Naive B cell (primary cell): ENCODE measurements at places on chromosomes 5 and 9. TPM values are rescaled to one million over a fixed set of nuclear protein-coding genes. Genes with fewer than 3 reads are reported as not detected.

- no peak for DNase-seq
Observed at GRCh38 chr5:29960323-29960722, 1233.2 kb upstream of the CDH6 start.

Gene BTNL9
- polyA plus RNA-seq, result 0.73 TPM

DNA sequence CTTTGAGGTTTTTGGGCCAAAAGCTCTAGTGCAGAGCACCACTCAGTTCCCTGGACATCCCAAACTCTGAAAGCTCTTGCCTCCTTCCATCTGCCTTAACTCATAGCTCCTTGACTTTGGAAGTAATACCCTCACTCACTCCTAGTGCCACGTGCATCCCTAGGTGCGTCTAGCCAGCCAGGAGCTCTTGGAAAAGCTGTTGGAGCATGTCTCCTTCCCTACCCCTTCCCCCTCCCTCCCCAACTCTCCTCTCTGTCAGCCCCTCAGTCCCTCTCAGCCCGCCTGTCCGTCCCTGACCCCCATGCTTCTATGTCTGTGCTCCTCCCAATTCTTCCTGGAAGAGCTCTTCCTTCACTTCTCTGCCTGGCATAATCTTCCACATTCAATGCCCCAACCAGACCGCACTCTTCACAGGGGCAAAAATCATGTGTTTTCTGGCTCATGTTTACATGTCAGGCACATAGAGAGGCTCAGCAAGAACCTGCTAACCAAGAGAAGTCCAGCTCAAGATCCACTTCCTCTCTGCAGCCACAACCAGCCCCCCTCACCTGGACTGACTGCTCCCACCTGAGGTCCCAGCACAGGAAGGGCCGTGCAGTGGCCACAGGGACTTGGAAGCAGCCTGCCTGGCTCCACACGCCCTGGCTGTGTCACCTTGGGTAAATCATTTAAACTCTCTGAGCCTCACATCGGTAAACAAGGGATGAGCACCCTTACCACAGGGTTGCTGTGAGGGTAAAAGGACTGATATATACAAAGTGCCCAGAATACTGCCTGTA is 58.4 kb downstream of the WHRN start:
- DNase-seq, result no peak

DNA sequence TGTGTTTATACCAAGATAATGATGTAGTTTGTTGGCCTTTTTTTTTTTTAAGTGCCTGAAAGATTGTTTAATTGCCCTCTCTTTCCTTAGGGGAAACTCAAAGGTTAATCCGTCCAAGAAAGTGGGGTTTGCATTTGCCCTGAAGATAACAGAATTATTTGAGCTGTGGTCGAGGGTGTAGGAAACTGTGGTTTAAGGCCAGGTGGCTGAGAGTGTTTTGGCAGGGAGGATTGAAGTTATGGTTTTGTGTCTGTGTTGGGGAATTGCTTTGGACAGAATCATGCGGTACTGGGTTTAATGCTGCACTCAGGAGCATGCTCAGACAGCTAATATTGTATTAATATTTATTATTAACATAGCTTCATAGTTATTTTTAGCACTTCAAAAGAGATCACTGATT is 509.8 kb downstream of the EBF1 start:
- no peak for DNase-seq

DNA sequence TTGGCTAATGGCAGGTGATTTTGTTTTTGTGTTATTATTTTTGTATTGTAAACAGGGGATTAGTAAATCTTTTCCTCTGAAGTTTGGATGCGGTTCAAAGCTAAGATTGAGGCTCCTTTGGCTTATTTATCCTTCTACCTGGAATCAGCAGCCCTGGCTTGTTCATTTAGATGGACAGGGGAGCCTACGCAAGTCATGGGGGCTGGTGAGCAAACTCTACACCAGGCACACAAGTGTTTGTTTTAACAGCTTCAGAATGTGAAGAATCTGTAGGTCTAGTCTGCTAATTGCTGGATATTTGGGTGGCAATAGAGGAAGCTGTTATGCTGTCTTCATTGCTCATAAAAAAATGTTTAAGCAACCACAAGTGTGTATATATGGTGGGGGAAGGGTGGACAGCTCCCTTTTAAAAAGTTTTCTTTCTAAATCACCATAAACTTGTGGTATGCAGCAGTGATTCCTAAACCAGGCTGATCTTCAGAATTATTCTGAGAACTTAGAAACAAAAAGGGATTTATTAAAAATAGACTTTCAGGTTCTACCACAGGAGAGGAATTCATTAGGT is 20.7 kb downstream of the ZNF462 start:
- DNase-seq, result no peak
